ENCODE measurements at places on chromosomes 4 and X. TPM values are rescaled to one million over a fixed set of nuclear protein-coding genes. Genes with fewer than 3 reads are reported as not detected.
A peak's percentile ranks its signal among the peaks of the same experiment; 100 is the strongest.

DNA sequence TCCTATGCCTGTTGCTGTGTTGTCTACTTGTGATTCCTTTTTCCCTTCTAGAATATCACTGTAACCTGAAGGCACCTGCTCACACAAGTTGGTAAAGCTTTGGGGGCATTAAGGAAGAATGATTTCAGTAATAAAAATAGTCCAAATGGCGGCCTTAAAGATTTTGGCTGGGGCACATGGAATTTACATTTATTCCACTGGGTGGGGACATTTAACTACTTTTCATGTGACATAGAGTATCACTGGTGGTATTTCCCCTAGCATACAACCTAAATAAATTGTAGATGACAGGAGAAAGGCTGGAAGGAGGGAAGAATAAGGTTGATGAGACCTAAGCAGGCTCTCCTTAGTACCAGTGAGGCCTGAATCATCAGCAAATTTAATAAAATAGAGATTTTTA, 121.8 kb upstream of the EDA2R start:
- DNase-seq: peak; percentile 0

GRCh38 chrX:118116713-118117550, at the start of gene KLHL13:
TSS of gene KLHL13 (minus strand) at chrX:118116810. CDS start at chrX:118028473, 88,337 bp downstream.
- peak; percentile 51 for DNase-seq

DNA sequence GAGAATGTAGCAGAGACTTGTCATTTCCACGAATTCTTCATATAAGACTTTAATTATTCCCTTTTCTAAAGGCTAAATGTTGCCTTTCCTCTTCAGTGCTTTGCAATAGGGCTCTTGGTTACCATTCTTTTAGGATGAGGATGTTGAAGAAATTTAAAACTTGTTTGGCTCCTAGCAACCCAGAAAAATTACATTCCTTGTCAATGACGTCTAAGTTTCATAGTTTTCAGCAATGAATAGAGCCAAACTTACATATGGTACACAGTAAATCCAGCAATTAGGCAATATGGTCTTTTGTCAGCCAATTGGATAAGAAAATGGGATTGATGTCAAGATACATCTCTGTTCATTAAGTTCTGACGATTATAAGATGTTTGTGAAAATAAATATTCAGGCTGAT, 1639.6 kb upstream of the PCDH10 start:
- DNase-seq: no peak

GRCh38 chrX:13043938-13044337, 482 bp downstream of the FAM9C start:
- DNase-seq: no peak

POU3F4 gene
- not detected for polyA plus RNA-seq

DNA sequence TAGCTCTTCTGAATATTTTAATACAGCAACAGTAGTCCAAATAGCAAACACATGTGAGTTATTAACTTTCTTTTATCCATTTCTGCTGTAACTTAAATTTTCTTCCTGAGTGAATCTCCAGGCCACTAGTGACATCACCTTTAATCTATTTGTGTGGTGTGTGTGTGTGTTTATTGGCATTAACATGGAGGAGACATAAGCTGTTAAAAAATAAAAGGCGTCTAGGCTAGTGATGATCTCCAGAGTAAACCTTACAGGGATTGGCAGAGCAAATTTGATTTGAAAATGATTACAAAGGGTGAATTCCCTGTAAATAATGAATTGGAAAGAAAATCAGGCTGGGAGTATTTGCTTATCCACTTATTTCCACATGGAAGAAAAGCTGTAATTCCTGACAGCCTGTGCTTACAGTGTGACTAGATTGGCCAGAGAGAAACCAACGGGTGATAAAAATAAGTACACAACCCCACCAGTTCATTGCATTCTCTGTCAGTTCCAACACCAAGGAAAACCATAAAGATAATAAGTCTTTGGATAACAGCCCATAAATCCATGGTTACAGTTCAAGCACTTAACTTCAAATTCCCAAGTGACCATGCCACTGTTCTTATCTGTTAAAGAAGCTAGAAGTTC, 186.1 kb downstream of the ENOX2 start:
- DNase-seq: no peak

DNA sequence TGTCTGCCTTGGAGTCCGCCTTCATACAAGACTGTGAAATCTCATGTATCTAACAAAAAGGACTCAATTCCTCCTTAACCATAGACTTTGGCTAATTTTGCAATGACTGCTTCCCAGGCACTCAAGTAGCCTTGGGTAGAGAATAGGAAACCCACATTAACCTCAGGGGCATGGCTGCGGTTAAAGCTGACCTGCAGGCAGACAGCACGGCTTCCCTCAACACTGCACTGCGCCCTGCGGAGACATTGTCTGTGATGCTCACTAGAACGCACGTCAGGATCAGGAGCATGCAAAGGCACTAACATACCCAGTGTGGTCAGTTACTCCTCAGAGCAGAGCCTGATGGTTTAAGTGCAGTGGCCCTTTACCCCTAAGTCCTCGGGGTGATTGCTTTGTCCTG, 10.3 kb upstream of the GPR143 start:
- DNase-seq: no peak

GRCh38 chr4:164989471-164989870, 12.0 kb upstream of the TRIM61 start:
- no peak for DNase-seq

GRCh38 chr4:165133150-165133549, 20.5 kb upstream of the TMEM192 start:
- DNase-seq: no peak

DNA sequence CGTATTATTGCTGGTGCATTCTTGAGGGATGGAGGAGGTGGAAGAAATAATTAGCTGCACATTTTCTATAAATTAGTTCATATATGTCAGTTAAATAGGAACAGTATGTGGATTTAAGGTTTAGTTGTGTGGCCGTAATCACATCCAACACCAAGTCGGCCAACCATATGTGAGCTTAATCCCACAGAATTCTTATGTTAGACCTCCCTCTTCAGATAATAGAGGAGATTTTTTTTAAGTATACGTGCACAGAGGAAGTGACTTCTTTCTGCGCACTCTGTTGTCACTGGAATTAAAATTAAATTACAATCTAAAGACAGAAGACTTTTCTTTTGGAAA, 2.1 kb downstream of the SEPTIN11 start:
- peak; percentile 11 for DNase-seq

POU4F2 gene
- polyA plus RNA-seq: not detected

UGT2B7 gene
- polyA plus RNA-seq: not detected

DNA sequence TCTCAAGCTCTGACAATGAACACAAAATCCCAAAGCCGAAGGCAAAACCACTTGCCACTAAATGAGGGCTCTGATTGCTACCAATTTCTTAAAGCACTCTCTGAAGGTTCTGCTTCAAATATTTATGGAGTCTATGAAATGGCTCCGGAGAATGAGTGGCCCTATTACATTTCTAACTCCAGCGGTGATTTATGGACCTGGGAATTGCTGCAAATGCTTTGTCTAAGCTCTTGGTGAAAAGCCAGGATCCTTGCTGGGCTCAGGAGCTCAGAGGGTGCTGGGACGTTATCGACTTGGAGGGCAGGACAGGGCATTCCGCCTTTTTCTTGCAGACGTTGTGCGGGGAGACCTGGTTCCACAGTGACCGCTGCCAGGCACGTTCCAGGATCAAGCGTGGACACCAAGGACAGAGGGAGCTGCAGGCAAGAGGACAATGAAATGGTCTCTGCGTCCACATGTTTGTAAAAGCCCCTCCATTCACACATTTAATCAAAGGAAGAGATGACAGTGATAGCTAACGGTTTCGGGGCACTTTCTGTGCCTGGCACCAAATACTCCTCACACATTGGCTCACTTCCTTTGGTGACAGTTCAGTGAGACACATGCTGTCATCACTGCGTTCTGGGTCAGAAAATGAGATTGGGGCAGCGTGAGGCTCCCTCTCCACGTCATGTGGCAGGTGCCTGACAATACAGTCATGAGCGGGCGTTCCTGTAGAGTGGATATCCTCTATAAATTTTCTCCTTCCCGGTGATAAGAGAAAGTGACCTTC, 58.8 kb downstream of the C4orf50 start:
- DNase-seq: no peak

DNA sequence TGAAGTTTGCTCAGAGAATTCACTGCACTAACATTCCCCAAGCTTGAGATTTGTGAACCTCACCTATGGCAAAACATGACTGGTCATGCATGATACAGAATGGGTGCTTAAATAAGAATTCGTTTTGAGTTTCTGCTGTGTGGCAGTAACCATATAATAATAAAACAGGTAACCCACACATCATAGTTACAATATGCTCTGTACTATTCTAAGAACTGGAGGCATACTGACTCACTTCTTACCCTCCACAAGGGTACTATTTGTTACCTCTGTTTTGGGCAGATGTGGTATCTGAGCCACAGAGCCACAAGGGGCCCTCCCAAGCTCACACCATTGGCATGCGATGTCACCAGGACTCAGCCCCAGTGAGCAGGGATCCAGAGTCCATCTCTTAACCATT, 17.6 kb downstream of the SLC2A9 start:
- no peak for DNase-seq

GRCh38 chr4:125123570-125124109, 191.1 kb upstream of the FAT4 start:
- no peak for DNase-seq

PPID gene
- 11.5 TPM for polyA plus RNA-seq

CENPI gene
- polyA plus RNA-seq: 7.7 TPM

METTL14 gene
- polyA plus RNA-seq: 5.5 TPM

DNA sequence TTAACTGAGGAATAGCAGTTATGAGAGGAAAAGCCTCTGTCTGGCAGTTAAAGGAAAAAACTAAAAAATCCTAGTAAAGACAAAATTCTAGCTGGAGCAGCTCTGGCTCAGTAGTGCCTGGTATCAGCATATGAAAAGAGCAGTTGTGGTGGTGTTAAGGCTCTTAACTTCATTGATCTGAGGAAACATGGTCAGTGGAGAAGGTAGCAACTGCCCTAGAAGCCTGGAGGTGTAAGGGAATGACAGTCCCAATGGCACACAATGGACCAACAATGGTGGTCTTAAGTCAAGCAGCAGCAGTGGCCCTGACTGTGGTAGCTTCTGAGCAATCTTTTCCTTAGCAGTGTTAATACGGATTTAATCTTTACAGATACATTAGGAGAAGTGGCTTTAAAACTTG, 189.6 kb upstream of the POF1B start:
- no peak for DNase-seq

SEPTIN11 gene
- 55.9 TPM for polyA plus RNA-seq

DNA sequence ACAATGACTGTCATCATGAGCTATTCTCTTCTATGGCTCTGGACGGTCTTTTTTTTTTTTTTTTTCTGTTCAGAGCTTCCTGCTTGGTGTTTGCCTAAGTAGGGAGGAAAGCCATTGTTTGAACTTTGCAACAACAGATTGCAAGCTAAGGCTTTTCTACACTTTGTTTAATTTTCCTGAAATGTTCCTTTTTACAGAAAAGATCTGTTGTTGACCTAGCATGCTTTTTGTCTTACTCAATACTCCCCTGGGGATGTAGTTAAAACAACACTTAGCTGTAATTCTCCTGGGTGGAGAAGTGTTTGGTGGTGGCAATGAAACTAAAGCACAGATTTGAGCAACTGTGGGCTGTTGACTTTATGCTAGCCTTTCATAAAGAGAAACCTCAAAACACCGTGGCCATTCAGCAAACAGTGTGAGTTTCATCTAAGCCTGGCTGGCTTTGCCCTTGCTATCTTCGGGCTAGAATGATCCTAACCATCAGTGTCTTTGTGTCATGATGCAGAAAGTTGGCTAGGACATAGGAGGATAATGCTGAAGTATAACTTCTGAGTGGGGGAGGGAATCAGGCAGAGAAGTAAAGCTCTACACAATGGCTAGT, 110.5 kb downstream of the ANXA3 start:
- peak; percentile 81 for DNase-seq

SPON2 gene
- polyA plus RNA-seq: 0.10 TPM

GRCh38 chr4:42515156-42515884, 118.0 kb downstream of the SHISA3 start:
- DNase-seq: no peak

RASSF6 gene
- not detected for polyA plus RNA-seq

MAGEE2 gene
- not detected for polyA plus RNA-seq

- no peak for DNase-seq
Measured at GRCh38 chr4:180852738-180853137, 1390.5 kb upstream of the TENM3 start.

- no peak for DNase-seq
Measured at GRCh38 chr4:77286906-77287305, 129.9 kb downstream of the CCNG2 start.

DNA sequence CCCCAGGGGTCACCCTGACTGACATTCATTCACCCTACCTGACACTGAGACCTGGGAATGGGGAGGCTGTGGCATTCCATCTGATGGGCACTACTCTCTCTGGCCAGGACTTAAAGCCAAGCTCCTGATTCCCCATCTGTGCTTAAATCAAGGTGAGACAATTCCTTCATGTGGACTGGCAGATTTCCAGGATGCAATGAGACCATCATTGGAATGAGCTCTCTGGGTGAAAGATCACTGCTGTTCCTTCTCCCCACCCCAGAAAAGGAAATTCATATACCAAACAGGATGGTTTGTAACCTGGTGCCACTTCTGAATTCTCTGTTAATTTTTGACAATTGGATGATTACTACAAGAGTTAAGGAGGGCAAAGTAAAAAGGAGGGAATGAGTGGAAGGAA, 354.8 kb downstream of the MID1IP1 start:
- DNase-seq: no peak

- no peak for DNase-seq
Measured at GRCh38 chr4:113090954-113091353, 41.5 kb downstream of the ANK2 start.

ARFIP1 gene
- polyA plus RNA-seq: 7.1 TPM

DNA sequence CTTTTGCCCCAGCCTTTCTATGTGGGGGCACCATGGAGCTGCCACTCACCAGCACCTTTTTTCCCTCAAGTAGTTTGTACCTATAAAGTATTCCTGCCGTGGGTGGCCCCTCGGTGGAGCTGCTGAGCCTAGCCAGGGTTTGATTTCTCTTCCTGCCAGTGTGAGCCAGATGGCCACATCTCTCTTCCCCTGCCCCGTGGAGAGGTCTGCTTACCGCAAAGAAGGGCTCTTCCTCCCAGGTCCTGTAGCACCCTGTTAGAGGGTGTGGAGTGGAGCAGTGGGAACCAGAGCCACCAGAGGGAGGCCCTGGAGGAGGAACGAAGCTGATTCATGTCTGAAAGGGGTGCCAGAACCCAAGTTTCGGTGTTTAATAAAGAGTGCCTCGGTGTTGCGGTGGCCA, 95.4 kb downstream of the PTTG2 start:
- DNase-seq: peak; percentile 25

USP51 gene
- 0.86 TPM for polyA plus RNA-seq

HPGD gene
- not detected for polyA plus RNA-seq

MAGEA12 gene
- polyA plus RNA-seq: not detected

- peak; percentile 48 for DNase-seq
Measured at GRCh38 chrX:8971116-8971515, 62.8 kb downstream of the FAM9B start.
